ENCODE measurements at places on chromosomes 4 and X.

- DNase-seq = no peak
These were observed 119.3 kb upstream of the AP1S2 start for GRCh38 chrX:15973946-15974345.

DNA sequence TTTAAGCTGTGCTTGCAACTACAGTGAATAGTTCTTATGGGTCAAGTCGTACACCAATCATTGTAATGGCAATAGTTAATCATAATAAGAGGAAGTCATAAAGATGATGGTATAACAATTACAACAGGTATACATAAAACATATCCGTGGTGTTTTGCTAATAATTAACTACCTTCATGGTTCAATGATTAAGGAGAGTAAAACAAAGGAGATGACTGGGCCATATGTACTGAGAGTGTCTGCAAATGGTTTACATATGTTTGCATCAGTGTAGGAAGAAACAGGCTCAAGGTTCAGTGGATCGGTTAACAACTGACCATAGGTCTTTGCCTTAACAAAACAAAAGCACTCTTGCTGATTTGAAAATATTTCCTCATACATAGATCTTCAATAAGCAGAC, 253.0 kb downstream of the COX7B2 start:
- DNase-seq = no peak

GRCh38 chrX:153537526-153538295, 20.3 kb downstream of the ATP2B3 start:
- DNase-seq = peak; percentile 36

- no peak for DNase-seq
These were observed 22.2 kb downstream of the QDPR start for GRCh38 chr4:17489721-17490120.

DNA sequence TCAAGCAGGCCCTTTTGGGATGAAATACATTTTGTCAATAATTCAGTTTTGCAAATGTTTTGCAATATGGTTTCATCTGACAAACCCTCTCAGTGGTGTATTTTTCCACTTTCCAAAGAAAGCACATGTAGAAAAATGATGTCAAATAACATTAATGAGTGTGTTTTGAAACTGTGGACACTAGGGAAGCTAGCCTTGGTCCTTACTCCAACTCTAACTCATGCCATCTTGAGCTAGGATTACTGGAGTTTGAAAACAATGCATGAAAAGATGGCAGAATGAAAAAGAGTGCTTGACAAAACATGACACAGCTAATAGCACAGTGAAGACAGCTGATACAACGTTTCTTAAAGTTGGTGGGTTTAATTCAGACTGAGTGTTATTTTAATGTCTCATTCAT, 41.4 kb downstream of the HAND2 start:
- DNase-seq = no peak

DNA sequence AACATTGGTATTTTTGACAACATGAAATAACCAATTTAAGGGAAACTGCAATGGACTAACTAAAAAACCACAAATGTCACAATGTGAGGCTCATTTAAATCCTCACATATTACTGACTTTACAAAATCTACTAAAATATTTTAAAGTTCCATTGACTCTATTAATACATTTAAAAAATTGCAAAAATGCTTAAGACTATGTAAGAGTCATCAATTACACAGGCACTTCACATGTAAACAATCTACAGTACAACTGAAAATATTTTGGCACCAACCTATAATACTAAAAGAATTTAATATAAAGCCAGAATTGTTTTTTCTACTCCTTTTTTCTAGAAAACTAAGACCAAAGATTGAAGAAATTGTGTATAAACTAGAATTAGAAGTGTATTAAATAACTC, 76.8 kb upstream of the RBMXL3 start:
- DNase-seq = no peak

- no peak for DNase-seq
These were observed 20.4 kb downstream of the MAML3 start for GRCh38 chr4:140133576-140133975.

DNA sequence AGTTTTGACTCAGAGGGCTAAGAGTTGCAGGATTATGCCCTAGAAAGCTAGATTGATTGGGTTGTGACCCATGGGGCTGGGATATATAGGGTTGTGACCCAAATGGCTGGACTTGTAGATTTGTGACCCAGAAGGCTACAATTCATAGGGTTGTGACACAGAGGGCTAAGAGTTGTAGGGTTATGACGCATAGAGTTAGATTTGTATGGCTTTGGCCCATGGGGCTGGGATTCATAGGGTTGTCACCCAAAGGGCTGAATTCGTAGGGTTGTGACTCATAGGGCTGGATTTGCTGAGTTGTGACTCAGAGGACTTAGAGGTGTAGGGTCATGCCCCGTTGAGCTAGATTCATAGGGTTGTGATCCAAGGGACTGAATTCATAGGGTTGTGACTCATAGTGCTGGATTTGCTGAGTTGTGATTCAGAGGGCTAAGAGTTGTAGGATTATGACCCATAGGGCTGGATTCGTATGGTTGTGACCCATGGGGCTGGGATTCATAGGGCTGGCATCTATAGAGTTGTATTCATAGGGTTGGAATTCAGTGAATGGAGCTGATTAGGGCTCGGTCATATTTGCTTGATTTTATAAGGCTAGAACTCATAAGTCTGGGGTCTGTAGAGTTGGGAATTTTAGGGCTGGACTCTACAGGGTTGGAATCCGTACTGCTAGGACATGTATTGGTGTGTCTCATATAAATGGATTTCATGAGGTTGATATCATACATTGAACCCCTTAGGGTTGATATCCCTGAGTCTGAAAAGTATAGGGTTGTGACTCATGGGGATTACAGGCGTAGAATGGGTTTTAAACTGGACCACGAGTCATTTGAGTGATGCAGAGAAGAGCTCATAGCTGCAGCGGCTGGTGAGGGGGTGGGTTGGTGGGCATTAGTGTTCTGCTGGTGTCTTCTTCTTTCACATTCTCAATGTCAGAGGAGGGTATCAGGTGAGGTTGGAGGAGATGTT, 125.7 kb downstream of the CRLF2 start:
- DNase-seq = no peak

DNA sequence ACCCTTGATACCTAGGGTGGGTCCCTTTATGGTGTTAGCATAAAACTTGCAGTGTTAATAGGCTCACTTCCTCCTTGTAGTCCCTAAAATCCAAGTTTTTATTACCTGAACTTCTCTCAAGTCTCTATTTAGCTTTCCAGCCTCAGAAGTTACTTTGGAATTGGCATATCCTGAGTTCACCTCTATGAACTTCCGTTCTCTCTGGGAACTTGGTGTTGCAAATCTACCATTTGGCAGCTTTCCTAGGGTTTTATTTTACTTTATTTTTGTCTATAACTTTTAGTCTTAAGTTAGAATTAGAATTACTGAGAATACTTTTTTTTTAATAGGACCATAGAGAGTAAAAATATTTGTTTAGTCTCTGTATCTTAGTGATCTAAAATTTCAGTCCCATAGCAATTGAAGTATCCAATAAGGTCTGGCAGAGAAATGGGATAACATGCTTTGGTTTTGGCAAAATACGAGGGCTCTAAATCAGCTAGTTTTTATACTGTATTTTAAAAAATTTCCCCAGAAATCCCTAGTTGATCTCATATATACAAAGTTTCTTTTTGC, 30.3 kb upstream of the NAF1 start:
- DNase-seq = peak; percentile 79

DNA sequence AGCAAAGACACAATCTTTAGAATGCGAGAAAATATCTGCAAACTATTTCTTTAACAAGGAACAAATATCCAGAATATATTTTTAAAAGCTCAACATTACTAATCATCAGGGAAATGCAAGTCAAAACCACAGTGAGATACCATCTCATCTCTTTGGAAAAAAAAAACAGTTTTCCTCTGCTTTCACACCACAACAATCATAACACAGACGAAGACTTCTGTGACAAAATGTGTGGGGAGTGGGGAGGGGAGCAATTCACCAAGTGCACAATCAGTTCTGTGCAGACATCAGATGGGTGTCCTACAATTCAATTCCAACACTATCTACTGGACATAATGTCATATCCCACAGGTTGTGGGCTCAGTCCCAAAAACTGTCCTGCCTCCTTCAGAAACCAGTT, 293.2 kb upstream of the SLC7A11 start:
- DNase-seq = no peak

GRCh38 chr4:7193030-7193958, 956 bp downstream of the SORCS2 start:
- no peak for DNase-seq

- DNase-seq = no peak
These were observed 1156.7 kb downstream of the FAM133A start for GRCh38 chrX:94830717-94831116.

DNA sequence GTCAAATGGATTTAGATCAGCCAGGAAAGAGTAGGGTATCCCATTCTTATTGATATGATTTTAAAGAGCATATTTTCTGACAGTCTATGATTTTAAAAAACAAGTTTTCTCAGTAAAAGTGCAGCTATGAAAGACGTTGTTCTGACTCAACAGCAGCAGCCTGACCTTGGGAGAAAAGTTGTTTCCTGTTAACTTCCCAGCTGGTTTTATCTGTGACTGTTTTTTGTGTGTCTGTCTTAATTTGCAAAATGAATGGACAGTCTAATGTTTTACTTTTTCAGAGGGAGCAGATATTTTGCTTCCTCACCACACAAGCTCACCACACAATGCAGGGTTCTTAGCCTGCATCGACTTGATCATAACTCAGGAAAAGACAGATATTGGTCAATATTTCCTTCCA, 764 bp upstream of the MTHFD2L start:
- no peak for DNase-seq

DNA sequence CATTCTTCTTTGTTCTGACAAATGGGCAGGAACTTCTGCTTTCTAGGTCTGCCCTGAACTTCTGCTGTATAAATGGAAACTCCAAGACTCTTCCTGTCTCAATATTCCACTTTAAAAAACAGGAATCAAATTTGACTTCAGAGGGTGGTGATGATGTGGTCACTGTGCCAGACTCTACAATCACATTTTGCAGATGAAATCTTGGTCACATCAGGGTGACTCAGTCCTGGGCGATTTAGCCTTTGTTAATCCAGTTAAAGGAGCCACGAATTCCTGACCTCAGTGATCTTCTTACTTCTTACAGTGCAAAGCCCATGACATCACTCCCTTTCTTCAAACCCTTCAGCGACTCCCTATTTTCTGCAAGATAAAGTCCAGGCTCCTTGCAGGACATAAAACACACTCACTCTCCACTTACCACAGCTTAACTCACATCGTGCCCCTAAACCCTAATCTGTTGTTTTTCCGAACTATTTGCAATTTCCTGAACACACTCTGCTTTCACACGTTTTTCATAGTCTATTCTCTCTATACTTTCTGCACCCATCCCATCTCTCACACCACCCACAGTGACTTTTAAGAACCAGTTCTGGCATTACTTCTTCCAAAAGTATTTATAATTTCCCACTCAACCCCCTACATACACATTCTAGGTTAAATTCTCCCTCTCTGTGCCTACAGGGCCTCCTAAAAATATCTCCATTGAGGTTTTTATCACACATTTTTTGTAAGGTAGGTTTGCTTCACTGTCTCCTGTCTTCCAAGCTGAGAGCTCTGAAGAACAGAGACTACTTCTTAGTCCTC, 11.1 kb downstream of the GASK1B start:
- peak; percentile 54 for DNase-seq

- DNase-seq = no peak
These were observed 42.1 kb downstream of the TRIM61 start for GRCh38 chr4:164935363-164935762.

GRCh38 chr4:31291238-31291637, 571.1 kb downstream of the PCDH7 start:
- DNase-seq = no peak

DNA sequence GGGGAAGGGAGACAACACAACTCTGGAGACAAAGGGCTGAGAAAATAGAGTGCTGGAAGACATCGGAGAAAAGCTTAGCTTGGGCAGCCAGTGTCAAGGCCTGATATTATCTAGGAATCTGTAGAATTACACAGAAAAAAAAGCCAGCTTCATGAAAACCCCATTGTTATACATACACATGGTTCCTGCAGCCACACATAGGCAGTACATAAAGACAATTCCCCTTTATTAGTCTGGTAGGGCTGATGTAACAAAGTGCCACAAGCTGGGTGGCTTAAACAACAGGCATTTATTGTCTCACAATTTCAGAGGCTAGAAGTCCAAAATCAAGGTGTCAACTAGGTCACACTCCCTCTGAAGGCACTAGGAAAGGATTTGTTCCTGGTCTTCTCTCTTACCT, 503.5 kb downstream of the MID1IP1 start:
- DNase-seq = no peak

DNA sequence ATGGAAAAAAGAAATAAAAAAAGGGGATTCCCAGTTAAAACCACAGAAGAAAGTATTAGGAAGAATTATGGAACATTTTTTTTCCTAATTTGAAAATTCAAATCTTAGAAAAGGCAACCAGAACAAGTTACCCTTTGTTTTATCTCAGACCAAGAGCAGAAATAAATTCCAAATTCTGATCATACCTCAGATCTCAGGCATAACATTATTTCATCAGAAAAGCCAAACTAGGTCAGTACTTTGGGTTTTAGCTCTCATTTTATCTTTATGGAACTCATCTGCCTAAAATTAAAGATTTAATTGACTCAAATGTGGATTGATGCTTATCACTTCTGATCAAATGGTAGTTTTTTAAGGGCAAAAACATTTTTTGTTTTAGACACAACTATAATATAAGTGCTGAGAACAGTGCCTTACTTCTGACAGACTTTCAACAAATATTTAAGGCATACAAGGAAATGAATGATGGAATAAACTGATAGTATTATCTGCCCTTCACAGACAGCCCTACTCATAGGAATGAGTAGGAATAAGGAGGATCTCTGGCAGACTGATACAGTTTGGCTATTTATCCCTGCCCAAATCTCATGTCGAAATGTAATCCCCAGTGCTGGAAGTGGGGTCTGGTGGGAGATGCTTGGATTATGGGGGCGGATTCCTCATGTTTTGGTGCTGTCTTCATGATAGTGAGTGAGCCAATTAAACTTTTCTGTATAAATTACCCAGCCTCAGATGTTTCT, 245.3 kb upstream of the PITX2 start:
- no peak for DNase-seq

GRCh38 chr4:85726555-85726954, 251.6 kb downstream of the ARHGAP24 start:
- no peak for DNase-seq

DNA sequence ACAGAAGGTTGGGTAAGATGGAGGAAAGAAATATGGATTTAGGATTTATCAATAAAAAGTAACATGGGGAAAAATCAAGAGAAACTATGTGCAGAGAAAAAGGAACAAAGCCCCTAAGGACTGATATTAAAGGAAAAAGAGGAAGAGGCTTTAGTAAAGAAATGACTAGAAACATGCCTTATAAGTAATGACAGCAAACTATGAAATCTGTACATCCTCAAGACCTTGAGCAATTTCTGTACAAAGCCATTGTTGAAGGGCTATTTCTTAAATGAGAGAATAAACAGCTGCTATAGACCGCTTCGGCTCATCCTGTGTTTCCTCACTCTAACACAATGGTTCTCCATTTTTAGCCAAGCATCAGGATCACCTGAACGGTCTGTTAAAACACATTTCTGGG, 180.3 kb upstream of the ATOH1 start:
- no peak for DNase-seq

- DNase-seq = peak; percentile 46
These were observed 247.3 kb downstream of the SLC7A11 start for GRCh38 chr4:137994853-137995252.

GRCh38 chrX:44747317-44747716, 96.5 kb upstream of the DUSP21 start:
- DNase-seq = no peak
